Endothelial cell (in vitro differentiated cells): ENCODE measurements at places on chromosomes 12 and 14. TPM values are rescaled to one million over a fixed set of nuclear protein-coding genes. Genes with fewer than 3 reads are reported as not detected.

The KRT78 gene
- total RNA-seq = not detected

The FAM186B gene
- total RNA-seq = 1.9 TPM

- H3K27me3 ChIP-seq = peaks cover 10% of the 10 kb centered on the region
- no peak overlapping the region for H3K4me3 ChIP-seq
- H3K36me3 ChIP-seq = peaks cover 3% of the 10 kb centered on the region
- no peak for DNase-seq
Measured at GRCh38 chr12:132264086-132265010, 65.0 kb downstream of the GALNT9 start.

DNA sequence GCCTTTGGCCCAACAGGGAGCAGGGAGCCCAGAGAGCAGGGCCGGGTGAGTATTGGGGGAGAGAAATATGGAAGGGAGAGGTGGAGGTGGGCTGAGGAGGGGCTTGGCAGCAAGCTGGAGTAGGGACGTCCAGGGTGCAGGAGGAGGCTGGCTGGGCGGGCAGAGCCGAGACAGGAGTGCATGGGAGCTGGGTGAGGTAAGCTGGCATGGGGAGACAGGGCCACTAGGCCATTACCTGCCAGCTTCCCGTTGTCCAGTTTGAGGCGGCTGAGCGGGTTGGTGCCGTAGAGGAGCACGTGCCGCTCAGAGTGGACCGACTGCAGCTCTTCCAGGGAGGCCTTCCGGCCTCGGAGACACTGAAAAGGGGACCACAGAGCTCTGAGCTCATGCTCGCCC lies 18.3 kb downstream of the SLC48A1 start:
- DNase-seq = no peak
- H3K4me1 ChIP-seq = peaks cover 11% of the 10 kb centered on the region
- peaks cover 43% of the 10 kb centered on the region for H3K27me3 ChIP-seq
- H3K27ac ChIP-seq = no peak overlapping the region
- H3K36me3 ChIP-seq = peaks cover 62% of the 10 kb centered on the region

GRCh38 chr14:100076606-100077005 lies 11.4 kb downstream of the EVL start:
- peaks cover 50% of the 10 kb centered on the region for H3K4me1 ChIP-seq
- H3K27ac ChIP-seq = no peak overlapping the region
- no peaks in the 10 kb centered on the region for H3K36me3 ChIP-seq

- H3K36me3 ChIP-seq = peaks cover 4% of the 10 kb centered on the region
- H3K27ac ChIP-seq = no peak overlapping the region
- peaks cover 30% of the 10 kb centered on the region for H3K4me1 ChIP-seq
Measured at GRCh38 chr12:121713257-121713777, 765 bp downstream of the TMEM120B start.

DNA sequence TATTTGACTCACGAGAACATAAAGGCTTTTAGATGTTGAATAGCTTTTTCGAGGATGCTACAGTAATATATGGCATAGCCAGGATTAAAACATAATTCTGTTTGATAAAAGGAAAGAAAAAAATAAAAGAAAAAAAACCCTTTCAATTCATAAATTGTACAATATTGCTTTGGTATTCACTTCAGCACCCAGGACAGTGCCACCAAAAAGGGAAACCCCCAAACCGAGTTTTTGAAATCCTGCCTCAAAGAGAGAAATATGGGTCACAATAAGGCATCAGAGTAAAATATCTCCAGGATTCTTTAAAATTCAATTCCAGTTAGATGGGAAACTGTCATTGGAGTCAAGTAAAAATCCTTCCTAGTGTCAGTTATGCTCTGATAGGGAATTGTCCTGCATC lies 551.2 kb upstream of the SEL1L start:
- no peak overlapping the region for H3K4me3 ChIP-seq
- H3K27ac ChIP-seq = no peak overlapping the region
- no peaks in the 10 kb centered on the region for H3K36me3 ChIP-seq

DNA sequence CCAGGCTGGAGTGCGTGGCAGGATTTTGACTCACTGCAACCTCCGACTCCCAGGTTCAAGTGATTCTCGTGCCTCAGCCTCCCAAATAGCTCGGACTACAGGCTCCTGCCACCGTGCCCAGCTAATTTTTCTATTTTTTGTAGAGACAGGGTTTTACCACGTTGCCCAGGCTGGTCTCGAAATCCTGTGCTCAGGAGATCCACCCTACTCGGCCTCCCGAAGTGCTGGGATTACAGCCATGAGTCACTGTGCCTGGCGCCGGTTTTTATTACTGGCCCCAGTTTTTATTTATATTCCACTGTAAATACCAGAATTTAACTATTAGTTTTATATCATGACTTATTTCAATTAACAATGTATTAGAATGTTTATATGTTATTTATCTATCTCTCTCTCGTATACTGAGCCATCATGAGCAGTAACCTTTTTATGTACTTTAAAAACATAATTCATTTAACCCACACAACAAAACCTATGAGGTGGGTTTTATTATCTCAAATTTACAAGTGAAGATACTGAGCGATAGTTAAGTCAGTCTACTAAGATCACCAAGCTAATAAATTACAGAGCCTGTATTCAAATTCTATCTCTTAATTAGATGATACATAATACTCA lies 47.8 kb downstream of the HECTD1 start:
- no peak for DNase-seq
- no peak overlapping the region for H3K4me3 ChIP-seq
- no peak overlapping the region for H3K27ac ChIP-seq
- H3K27me3 ChIP-seq = no peaks in the 10 kb centered on the region
- peaks cover 15% of the 10 kb centered on the region for H3K36me3 ChIP-seq
- no peaks in the 10 kb centered on the region for H3K4me1 ChIP-seq

The MYO1H gene
- 4.4 TPM for total RNA-seq

DNA sequence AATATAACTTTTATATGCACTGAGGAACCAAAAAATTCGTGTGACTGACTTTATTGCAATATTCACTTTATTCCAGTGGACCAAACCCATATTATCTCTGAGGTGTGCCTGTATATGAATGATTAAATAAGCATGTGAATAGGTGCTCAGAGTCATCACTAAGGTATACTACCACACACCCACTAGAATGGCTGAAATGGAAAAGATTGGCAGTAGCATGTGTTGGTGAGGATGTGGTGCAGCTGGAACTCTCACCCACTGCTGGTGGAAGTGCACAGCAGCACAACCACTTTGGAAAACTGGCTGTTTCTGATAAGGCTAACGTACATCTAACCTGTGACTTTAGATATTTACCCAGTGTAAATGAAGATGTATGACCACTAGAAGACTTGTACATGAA lies 36.8 kb downstream of the GOLGA5 start:
- peaks cover 29% of the 10 kb centered on the region for H3K4me1 ChIP-seq
- DNase-seq = no peak
- no peaks in the 10 kb centered on the region for H3K27me3 ChIP-seq
- no peak overlapping the region for H3K27ac ChIP-seq
- H3K4me3 ChIP-seq = no peak overlapping the region

The CSRP2 gene
- total RNA-seq = 185 TPM

- no peaks in the 10 kb centered on the region for H3K36me3 ChIP-seq
- H3K4me3 ChIP-seq = no peak overlapping the region
- no peak for DNase-seq
- no peak overlapping the region for H3K27ac ChIP-seq
Measured at GRCh38 chr12:16407346-16407745, 59.9 kb downstream of the MGST1 start.

GRCh38 chr14:61698206-61698980 lies 3.1 kb downstream of the HIF1A start:
- H3K27ac ChIP-seq = peak overlapping the region; percentile 37
- DNase-seq = no peak
- H3K36me3 ChIP-seq = peaks cover 8% of the 10 kb centered on the region
- H3K27me3 ChIP-seq = peaks cover 5% of the 10 kb centered on the region
- peaks cover 50% of the 10 kb centered on the region for H3K4me1 ChIP-seq

The IRAK3 gene
- total RNA-seq = 4.9 TPM

- H3K4me1 ChIP-seq = peaks cover 22% of the 10 kb centered on the region
- peak overlapping the region; percentile 82 for H3K4me3 ChIP-seq
- peaks cover 11% of the 10 kb centered on the region for H3K27me3 ChIP-seq
- H3K27ac ChIP-seq = no peak overlapping the region
Measured at GRCh38 chr12:54378796-54379397, 5.6 kb downstream of the ZNF385A start.

GRCh38 chr12:71208053-71208685 lies 50.4 kb upstream of the TSPAN8 start:
- no peaks in the 10 kb centered on the region for H3K4me1 ChIP-seq
- no peak overlapping the region for H3K27ac ChIP-seq
- H3K4me3 ChIP-seq = no peak overlapping the region
- no peaks in the 10 kb centered on the region for H3K36me3 ChIP-seq

DNA sequence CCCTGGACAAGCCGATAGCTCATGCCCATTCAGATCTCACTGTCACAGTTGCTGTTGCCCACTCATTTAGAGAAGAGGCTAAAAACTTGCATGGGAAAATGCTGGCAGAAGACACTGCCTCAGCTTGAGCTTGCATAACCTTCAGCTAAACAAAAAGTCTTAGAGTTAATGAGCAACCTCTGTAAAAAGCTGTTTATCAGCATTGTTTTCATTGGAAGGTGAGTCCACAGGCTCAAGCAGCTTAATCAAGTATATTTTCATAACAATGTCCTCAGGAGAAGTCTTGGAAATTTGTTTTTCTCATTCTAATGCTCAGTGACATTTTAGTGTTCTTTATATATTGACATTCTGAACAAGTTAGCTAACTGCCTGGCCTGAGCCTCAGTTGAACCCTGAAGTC lies 872.9 kb downstream of the TMTC2 start:
- no peak overlapping the region for H3K4me3 ChIP-seq
- H3K36me3 ChIP-seq = peaks cover 6% of the 10 kb centered on the region
- peaks cover 3% of the 10 kb centered on the region for H3K27me3 ChIP-seq
- no peak for DNase-seq
- no peak overlapping the region for H3K27ac ChIP-seq

GRCh38 chr14:49160983-49161382 lies 425.2 kb downstream of the RPS29 start:
- no peak for DNase-seq
- H3K27me3 ChIP-seq = no peaks in the 10 kb centered on the region
- no peaks in the 10 kb centered on the region for H3K36me3 ChIP-seq
- H3K27ac ChIP-seq = no peak overlapping the region

GRCh38 chr14:90603841-90604240 lies 207.0 kb downstream of the CALM1 start:
- no peak overlapping the region for H3K27ac ChIP-seq
- H3K27me3 ChIP-seq = peaks cover 3% of the 10 kb centered on the region
- no peak overlapping the region for H3K4me3 ChIP-seq
- H3K4me1 ChIP-seq = peaks cover 30% of the 10 kb centered on the region

The C12orf50 gene
- not detected for total RNA-seq

The CBLN3 gene
- total RNA-seq = 1.5 TPM

- no peaks in the 10 kb centered on the region for H3K36me3 ChIP-seq
- H3K4me1 ChIP-seq = peaks cover 8% of the 10 kb centered on the region
- H3K27ac ChIP-seq = no peak overlapping the region
- H3K4me3 ChIP-seq = no peak overlapping the region
- H3K27me3 ChIP-seq = no peaks in the 10 kb centered on the region
Measured at GRCh38 chr12:31756977-31757420, 28.2 kb upstream of the AMN1 start.

- no peaks in the 10 kb centered on the region for H3K27me3 ChIP-seq
- no peak for DNase-seq
Measured at GRCh38 chr14:100393906-100394732, 71.0 kb downstream of the SLC25A47 start.

- peaks cover 7% of the 10 kb centered on the region for H3K4me1 ChIP-seq
- no peak overlapping the region for H3K4me3 ChIP-seq
- H3K27me3 ChIP-seq = no peaks in the 10 kb centered on the region
- DNase-seq = no peak
- no peak overlapping the region for H3K27ac ChIP-seq
- H3K36me3 ChIP-seq = no peaks in the 10 kb centered on the region
Measured at GRCh38 chr12:25771476-25771875, 187.0 kb upstream of the RASSF8 start.

GRCh38 chr12:15293731-15294130 lies 28.6 kb upstream of the PTPRO start:
- H3K27ac ChIP-seq = no peak overlapping the region
- no peaks in the 10 kb centered on the region for H3K36me3 ChIP-seq
- H3K27me3 ChIP-seq = peaks cover 3% of the 10 kb centered on the region
- H3K4me3 ChIP-seq = no peak overlapping the region
- no peak for DNase-seq
- peaks cover 3% of the 10 kb centered on the region for H3K4me1 ChIP-seq

The HOXC6 gene
- 0.21 TPM for total RNA-seq

DNA sequence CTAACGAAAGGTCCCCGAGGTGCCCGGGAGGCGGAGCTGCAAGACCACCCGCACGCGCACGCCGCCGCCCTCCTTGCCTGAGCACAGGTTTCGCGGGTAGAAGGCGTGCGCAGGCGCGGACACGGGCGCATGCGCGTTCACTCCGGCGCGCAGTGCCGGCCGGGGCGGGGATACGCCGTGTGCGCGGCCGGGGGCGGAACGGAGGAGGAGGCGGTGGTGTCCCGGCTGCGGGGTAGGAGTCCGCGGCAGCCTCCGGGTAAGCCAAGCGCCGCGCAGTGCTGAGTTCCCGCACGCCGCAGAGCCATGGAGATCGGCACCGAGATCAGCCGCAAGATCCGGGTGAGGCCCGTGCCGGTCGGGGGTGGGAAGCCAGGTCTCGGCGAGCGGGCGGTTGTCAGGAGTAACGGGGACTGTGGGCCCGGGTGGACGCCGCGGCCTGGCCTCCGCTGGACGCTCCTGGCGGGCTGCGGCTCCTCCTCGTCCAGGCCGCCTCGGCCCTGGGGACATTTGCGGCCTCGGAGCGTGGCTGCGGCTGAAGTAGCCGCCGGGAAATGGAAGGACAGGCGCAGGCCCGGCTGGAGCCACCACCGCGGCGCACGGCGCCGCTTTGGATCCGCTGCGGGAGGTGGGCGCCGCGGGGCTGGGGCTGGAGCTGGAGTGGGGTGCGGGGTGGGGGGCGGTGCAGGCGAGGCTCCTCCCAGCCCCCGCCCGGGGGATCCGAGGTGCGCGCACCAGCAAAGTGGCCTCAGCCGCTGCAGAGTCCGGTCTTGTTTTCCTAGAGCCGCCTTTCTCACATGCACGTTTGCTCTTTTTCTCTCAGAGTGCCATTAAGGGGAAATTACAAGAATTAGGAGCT lies at the start of gene ZC3H14:
TSS of gene ZC3H14 (plus strand) at position 207 of the 856 bp plus-strand sequence. CDS start at position 304, 97 bp downstream.
- H3K27ac ChIP-seq = peak within 1 kb of the TSS; percentile 74
- peaks cover 13% of the 10 kb centered on the region for H3K36me3 ChIP-seq
- DNase-seq = peak; percentile 91
- H3K4me3 ChIP-seq = peak within 1 kb of the TSS; percentile 95
- H3K27me3 ChIP-seq = peaks cover 11% of the 10 kb centered on the region

DNA sequence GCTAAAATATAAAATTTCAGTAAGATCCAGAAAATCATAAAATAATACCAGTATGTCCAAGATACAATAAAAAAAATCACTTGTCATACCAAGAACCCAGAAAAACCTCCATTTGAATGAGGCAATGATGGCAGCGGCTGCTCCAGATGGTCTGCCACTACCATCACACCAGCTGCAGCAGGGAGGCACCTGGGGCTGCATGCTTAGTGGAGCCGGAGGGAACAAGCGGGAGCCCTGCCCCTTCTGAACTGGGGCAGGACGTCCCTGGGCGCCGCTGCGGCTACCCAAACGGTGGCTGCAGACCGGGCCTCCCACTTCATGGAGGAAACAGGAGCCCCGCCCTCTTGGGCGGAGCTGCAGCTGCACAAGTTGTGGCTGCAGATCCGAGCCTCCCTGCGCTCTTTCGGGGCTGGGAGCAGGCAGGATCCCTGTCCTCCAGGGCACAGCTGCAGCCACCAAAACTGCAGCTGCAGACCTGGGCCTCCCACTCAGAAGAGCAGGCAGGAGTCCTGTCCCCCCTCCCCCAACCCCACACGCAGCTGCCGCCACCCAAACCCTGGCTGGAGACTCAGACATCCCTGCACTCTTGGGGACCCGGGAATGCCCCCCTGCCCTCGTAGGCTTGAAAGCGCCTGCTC lies 36.1 kb upstream of the OR5AU1 start:
- H3K27me3 ChIP-seq = no peaks in the 10 kb centered on the region
- H3K4me3 ChIP-seq = no peak overlapping the region
- peak; percentile 58 for DNase-seq
- peaks cover 6% of the 10 kb centered on the region for H3K4me1 ChIP-seq
- no peaks in the 10 kb centered on the region for H3K36me3 ChIP-seq
